ENCODE measurements at places on chromosomes 6 and 20.
A peak's percentile ranks its signal among the peaks of the same experiment; 100 is the strongest.

DNA sequence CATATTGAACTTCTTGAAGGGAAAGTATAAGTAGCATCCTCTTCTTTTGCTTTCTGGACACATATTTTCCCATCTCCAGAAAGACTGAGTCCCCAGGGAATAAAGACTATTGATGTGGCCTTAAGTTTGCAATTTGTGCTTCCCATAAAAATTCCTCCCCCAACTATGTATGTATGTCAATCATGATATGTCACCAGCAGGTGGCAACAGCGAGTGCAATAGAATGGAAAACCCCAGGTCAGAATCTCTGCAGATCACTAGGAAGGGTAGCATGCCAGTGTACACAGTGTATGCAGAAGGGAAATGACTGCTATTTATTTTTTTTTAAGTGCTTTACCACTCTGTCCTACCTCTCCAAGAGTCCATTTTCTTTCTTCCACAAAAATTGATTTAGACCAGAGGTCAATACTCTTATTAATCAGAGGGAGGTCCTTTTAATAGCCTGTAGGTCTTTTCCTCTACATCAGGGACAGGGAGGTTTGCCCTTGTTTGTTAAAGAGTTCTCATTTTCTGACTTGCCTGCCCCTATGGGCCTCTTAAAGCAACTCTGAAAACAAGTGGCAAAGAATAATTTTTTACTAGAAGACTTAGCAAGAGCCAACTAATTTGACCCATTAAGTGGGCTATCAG, 61.4 kb downstream of the BMP2 start:
- DNase-seq: peak; percentile 17

DNA sequence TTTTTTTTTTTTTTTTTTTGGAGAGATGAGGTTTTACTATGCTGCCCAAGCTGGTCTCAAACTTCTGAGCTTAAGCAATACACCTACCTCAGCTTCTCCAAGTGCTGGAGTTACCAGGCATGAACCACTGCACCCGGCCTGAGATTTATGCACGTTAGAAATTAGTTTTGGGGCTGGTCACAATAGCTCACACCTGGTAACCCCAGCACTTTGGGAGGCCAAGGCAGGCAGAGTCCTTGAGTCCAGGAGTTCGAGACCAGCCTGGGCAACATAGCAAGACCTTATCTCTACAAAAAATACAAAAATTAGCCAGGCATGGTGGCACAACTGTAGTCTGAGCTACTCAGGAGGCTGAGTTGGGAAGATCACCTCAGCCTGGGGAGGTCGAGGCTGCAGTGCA, 51.9 kb downstream of the CD24 start:
- DNase-seq: no peak

GRCh38 chr6:160333101-160333500, 15.1 kb upstream of the SLC22A3 start:
- no peak for DNase-seq

GRCh38 chr6:105805501-105806023, 280.6 kb upstream of the PRDM1 start:
- no peak for DNase-seq

DNA sequence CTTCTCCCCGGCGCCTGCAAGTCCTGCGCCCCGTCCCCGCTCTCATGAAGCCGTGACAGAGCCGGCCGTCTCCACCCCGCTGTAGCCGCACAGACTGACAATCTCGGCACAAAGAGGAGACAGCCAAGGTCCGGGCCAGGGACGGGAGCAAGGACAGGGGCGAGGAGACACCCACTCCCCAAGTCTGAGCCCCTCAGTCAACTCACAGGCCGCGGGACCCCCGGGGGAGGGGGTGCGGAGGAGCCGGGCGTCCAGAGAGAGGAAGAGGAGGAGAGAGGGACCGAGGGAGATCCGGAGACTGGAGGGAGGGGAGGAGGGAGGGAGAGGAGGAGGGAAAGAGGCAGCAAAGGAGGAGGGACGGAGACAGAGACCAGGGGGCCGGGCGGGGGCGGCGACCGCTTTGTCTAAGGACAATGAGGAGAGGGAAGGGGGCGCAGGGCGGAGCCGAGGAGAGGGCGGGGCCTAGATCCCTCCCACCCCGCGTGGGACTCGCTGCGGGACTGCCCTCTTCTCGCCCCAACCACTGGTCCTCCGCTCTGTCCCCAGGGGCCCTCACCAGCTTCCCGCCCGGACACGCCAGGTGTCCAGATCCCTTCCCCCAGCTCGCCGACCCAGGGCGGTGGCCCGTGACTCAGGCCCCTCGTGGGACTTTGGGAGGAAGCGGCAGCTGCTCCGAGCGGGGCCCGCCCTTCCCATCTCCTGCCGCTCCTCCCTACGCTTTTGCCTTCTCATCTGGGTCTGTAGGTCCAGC, 638 bp upstream of the PPP1R18 start:
- DNase-seq: peak; percentile 75

- DNase-seq: no peak
Measured at GRCh38 chr20:30985386-30985785, 272.1 kb upstream of the DEFB115 start.

DNA sequence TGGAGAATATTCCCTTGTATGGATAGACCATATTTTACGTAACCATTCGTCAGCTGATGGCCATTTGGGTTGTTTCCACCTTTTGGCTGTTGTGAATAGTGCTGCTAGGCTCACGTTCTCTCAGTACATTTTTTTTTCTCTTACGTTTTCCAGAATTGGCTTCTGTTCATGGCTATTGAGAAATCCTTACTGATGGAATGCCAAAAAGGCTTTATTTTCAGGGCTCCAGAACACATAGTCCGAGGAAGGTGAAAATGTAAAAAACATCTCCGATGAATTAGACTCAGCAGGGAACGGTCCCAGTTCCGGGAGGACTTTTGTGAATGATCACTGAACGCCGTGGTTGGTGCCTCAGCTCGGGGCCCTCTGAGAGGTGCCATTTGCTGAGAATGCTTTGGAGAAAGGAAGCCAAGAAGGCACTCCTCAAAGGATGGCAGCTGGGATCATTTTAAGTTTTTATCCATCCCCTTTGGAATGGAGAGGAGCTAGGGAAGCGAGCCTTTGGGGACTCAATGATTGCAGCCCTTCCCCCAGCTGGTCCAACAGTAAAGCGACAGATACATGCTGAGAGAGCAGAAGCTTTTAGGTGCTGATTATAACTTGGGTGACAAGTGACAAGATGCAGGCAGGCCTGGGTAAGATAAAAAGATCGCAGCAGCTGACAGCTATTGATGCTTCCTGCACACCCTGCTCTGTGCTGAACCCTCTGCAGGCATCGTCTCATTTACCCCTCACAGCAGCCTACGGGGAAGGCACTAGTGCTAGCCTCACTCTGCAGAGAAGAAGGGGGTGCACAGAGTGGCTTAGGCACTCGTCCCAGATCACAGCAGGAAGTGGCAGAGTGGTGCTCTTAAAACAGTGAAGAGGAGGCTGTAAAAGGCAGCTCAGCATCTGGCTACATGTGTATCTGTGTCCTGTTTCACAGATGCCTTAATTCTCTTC, 133.4 kb upstream of the KCNG1 start:
- DNase-seq: no peak

DNA sequence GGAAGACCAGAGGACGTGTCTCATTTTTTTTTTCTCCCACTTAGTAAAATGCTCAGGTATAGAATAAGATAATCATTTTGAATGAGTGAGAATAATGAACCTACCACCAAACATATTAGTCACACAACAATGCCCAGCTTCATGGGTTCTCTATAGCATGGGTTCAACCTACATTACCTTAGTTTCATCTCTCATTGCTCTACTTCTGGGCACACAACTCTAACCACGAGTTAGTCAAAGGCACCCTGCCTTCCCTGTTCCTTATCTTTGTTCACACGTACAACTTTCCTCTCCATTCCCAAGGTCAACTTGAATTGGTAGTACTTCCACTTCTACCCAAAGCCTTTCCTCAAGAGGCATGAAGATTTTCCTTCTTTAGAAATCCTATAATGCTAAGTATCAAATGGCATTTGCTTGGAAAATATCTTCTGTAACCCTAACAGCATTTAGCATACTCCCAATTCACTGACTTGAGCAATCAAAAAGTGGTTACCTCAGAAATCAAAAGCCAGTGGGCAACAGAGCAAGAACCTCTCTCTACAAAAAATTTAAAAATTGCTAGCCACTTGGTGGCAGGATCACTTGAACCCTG, 20.9 kb downstream of the DEK start:
- no peak for DNase-seq

DNA sequence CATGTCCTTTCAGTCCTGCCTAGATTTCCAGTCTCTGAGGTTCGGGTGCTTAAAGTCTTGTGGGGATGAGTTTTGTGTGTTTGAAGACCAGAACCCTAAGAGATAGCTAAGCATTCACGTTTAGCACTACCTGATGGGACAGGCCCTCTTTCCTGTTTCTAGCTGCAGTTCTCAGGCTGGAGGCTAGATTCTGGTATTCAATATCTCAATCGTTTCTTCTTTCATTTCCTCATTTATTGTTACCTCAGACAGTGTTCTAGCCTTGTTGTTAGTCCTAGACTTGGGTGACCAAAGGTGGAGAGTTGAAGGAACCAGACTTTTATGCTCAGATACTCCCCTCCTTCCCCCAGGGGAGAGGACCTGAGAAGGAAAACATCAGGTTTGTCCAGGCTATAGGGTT, 16.8 kb downstream of the CEP250 start:
- DNase-seq: no peak

DNA sequence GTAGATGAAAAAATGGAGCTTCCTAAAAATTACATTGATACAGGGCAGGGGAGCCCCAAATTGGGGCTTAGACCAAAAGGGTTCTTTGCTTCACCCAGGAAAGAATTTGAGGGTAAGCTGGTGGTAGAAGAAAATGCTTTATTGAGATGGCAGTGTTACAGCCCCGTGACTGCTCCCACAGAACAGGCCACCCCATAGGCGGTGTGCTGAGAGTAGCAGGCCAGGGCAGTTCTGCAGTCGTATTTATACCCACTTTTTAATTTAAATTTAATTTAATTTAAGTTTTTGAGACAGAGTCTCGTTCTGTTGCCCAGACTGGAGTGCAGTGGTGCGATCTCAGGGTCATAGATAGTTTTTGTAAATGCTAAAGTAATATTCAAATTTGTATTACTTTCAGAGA, 265.0 kb downstream of the CDH26 start:
- no peak for DNase-seq

DNA sequence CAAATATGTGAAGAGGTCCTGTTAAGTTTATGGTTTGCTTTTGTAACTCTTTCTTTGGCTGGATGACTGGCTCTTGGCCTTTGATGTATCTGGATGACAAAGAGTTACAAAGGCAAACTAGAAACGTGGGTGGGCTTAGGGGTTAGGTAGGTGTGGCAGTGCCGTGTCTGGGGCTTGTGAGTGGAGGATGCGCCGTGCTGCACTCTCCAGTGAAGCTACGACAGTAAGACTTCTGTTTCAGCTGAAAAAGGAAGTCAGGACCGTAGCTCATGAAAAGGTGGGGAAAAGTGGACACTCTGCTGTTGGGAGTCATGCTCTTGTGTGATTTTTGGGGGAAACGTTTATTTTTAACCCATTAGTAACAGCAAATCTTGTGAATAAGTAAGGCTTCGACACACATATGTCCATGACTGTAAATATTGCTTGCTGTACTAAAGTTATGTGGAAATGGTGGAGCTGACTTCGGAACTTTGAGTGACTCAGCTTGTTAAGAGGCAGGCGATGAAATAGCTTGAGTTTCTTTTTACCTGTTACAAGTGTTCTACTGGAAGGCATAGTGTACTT, 45.6 kb downstream of the DUSP22 start:
- no peak for DNase-seq

GRCh38 chr6:107786709-107787588, 37.2 kb downstream of the SCML4 start:
- no peak for DNase-seq

- peak; percentile 91 for DNase-seq
Measured at GRCh38 chr20:21303061-21303871, at the start of gene XRN2. Gene XRN2, plus strand, starts transcription at chr20:21303331. Its CDS starts 68 bp downstream, at chr20:21303399.

DNA sequence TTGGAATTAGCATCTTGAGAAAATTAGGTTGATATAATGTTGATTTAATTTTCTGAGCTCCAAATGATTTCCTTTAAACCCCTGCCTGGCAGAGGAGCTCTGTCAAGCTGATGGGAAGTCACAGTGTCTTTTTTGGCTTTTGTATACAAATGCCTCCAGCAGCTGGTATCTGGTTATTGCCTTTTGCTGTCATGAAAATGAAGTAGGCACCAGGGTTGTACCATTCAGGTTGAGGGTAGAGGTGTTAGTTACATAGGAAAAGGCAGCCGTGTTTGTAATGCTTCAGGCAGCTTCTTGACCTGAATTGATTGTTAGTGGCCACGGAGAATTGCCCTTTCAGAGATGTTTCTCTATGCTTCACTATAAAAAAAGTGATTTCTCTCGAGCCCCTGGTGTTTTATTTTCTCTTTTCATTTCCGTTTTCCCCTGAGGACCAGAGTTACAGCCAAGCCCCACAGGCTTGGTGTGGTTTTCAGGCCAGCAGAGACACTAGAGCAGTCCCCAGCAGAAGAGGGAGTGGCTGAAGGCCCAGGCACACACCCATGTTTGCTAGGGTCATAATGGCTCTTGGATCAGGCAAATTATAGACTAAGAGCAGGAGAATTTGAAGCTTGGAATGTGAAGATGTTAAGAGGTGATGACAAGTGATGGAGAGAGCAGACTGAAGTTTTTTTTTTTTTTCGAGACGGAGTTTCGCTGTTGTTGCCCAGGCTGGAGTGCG, 21.6 kb downstream of the CMTR1 start:
- no peak for DNase-seq

GRCh38 chr20:46974669-46975434, 80.2 kb downstream of the EYA2 start:
- DNase-seq: no peak

GRCh38 chr6:159012201-159012600, 12.2 kb upstream of the RSPH3 start:
- DNase-seq: no peak
